ENCODE measurements at places on chromosomes 3 and 15.

GRCh38 chr3:46869440-46869839, 6.2 kb upstream of the MYL3 start:
- DNase-seq = no peak

DNA sequence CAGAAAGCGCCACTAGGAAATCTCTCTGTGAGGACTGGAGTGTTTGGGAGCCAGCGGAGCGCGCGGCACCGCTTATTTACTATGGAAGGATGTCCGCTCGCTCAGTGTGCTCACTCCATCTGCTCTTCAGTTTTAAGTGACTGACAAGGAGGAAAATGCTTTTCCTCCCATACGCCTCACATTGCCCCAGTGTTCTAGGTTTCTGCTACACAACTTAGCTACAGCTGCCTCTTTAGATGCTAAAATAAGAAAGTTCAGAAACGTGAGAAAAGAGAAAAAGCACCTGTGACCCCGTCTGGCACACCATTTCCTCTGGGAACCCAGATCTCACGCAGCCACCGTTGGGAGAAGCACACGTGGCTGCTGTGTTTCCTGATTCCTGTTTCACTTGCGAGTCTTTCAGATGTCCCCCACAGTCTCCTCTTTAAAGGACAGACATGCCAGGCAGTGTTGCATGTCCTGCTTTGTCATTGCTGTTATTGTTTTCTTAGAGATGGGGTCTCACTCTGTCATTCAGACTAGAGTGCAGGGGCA, 11.7 kb upstream of the MUSTN1 start:
- DNase-seq = no peak

DNA sequence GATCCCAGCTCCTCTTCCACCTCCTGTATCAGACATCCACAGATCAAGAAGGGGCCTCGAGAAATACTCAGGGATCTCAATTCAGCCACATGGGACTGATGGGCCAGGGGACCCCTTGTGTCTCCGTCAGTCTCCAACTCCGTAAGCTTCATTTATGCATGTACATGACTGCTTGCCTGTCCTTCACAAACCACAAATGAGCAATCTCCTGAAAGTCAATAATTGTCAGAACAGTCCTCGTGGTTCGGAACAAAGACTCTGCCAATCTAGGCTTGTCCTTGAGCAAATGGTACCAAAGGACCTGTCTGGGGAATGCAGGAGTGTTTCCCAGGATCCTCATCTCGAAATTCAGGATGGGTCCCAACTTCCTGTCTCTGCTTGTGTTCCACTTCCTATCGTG, 20.8 kb downstream of the SLC12A8 start:
- no peak for DNase-seq

GRCh38 chr15:52529341-52529924, 753 bp upstream of the MYO5A start:
- DNase-seq = peak; percentile 10

- DNase-seq = no peak
Measured at GRCh38 chr3:126293370-126294082, 63.7 kb downstream of the KLF15 start.

DNA sequence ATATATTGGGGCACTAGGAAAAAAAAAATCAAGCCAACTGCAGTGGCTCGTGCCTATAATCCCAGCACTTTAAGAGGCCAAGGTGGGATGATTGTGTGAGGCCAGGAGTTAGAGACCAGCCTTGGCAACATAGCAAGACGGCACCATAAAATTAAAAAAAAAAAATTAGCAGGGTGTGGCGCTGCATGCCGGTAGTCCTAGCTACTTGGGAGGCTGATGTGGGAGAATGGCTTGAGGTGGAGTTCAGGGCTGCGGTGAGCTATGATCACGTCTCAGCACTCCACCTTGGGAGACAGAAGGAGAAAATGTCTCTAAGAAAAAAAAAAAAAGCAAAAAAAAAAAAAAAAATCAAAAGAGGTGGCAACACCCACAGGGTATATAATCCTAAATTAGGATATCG, 49.6 kb downstream of the INO80 start:
- no peak for DNase-seq

- DNase-seq = no peak
Measured at GRCh38 chr3:166829896-166830295, 550.2 kb downstream of the ZBBX start.

GRCh38 chr3:127027061-127027735, 44.3 kb downstream of the PLXNA1 start:
- DNase-seq = no peak

DNA sequence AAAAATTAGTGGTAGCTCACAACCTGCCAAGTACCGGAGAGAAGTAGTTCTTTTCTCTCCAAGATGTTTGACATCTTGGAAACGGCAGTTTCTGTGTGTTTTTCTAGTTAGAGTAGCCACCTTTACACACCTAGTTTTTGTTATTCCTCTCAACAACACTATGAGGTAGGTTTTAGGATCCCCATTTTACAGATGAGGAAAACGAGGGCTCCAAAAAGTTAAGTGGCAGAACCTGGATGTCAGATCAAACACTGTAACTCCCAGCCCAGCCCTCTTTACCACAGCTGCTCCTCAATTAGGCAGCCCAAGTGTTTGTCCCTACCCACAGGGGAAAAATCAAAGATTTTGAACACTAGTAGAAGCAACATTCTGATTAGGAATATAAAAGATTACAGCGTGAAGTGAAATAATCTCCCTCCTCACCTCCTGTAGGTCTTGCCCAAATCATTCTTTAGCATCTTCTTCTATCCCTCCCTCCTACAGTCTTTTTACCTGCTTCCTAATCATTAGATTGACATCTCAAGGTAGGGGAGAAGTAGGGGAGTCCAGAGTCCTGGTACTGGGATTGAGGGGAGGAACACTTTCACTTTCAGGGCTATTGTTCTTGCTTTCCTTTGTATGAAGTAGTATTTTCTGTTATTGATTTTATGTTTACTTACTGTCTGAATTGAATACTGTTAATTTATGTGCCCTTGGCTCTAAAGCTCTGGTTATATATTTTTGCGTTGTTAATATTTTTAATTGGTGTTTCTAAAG, 142.6 kb downstream of the CMSS1 start:
- no peak for DNase-seq

- DNase-seq = no peak
Measured at GRCh38 chr15:25737218-25737643, 125.9 kb downstream of the ATP10A start.

- no peak for DNase-seq
Measured at GRCh38 chr3:12170207-12170606, 11.5 kb upstream of the TIMP4 start.

- no peak for DNase-seq
Measured at GRCh38 chr15:60800299-60801072, 321.5 kb upstream of the ICE2 start.

- no peak for DNase-seq
Measured at GRCh38 chr3:106008766-106009165, 140.0 kb upstream of the CBLB start.

- DNase-seq = no peak
Measured at GRCh38 chr3:74768010-74768409, 153.6 kb upstream of the CNTN3 start.

DNA sequence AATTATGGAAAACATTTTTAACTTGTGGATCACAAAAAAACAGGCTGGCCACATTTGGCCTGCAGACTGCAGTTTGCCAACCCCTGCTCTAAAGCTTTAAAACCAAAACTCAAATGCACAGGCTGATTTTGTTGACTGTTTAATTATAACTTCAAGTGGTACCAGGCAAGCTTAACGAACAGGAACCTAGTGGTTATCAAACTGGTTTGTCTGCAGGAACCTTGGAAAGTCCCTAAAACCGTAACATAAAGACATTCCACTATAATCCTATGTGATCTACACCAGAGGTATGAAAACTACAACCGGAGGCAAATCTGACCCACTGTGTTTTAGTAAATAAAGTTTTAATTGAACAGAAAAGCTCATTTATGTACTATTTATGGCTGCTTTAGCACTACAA, 52.4 kb downstream of the TBL1XR1 start:
- DNase-seq = no peak

DNA sequence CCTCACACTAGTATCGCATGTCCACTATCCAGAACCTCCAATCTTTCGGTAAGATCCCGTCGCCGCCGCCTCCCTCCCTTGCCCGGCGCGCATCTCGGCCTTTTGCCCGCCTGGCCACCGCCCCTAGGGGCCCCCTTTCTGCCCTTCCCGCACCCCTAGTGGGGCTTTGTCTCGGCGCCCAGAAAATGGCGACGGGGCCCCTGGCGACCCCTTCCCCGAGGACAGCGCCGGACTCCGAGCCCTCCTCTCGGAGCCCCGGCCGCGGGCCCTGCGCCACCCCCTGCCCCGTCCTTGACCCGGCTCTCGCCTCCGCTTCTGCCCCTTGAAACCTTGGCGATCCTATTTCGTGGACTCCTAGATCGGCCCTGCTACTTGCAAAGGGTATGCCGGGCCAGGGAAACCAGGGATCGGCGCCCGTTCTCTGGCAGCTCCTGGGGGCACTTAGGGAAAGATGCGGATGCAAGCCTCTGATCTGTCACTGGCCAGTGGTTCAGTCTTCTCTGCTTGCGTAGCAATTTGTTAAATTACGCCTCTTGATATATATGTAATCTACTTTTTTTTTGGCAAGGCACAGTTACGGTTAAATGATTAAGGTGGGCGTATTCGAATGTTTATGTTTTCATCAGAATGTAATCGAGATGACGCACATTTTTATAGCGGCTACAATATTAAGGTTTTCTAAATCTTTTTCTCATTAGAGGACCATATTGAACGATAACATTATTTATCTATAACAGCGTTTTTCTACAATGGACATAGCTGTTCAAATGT, 603 bp downstream of the EIF1B start:
- DNase-seq = peak; percentile 33

DNA sequence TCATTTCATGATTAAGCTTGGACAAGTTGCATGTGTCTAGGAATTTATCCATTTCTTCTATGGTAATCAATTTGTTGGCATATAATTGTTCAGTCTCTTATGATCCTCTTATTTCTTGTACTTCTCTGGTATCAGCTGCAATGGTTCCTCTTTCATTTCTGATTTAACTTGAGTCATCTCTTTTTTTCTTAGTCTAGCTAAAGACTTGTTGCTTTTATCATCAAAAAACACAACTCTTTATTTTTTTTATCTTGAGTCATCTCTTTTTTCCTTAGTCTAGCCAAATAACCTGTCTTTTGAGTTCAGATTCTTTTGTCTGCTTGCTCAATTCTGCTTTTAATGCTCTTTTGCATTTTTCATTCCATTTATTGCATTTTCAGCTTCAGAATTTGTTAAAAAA, 37.3 kb downstream of the UBE3A start:
- DNase-seq = no peak

DNA sequence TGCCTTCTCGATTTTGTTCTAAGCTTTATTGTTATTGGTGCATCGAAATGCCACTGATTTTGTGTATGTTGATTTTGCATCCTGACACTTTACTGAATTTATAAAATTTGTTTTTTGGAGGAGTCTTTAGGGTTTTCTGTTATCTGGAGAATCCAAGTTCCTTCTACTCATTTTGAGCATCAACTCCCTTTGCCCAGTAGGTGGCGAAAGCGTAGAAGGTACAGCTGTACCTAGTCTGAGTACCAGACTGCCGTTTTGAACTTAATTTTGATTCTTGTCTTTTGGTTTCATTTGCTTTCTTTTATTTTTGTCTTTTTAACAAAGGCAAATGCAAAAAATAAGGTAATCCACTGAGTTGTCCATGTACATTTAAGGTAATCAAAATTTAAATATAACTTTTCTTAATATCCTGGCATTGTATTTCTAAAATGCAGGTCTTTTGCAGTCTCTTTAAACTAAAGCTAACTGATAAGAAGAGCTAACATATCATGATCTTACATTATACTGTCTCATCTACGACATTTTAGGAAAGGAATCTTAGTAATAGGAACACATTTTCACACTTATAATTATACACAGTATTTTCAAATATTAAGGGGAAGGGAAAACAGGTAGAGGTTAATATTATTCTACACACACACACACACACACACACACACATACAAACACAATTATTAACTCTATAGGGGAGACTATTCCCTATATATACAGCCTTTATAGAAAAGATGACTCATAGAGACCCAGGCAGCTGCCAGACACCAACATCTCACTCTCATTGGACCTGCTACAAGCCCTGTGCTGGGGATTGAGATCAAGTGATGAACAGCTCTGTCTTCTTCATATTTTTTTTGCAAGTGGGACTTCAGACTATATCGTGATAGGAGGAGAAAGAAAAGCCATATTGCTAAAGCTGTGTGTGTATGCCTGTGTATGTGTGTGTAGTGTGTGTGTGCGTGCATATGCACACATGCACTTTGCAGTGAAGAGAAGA, 71.8 kb downstream of the SYNPR start:
- peak; percentile 58 for DNase-seq

DNA sequence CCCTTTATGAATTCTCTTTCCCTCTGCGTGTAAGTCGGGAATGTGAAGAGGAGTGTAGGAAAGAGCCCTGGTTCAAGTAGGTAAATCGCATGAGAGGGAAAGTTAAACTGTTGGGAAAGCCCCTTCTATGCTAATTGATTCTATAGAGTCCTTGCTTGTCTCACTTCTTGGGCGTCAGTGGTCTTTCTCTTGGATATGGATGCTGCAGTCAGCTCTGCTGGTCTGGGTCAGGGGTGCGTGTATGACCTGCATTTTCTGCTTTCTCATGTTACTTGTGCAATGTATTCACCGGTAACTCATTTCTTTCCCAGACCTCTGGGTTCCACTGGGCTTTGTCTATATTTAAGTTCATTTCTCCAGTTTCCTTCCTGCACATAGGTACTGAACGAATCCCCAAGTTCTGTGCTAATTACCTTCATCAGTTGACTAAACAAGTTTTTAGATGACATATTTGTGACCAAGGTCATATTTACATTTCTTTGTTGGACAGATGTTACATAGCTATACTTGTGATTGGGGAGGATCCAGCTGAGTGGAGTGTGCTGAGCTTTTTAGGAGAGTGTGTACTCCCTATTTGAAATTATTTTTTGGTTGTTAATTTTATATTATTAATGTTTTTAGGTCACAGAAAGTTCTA, 1.4 kb downstream of the SETD5 start:
- peak; percentile 35 for DNase-seq

DNA sequence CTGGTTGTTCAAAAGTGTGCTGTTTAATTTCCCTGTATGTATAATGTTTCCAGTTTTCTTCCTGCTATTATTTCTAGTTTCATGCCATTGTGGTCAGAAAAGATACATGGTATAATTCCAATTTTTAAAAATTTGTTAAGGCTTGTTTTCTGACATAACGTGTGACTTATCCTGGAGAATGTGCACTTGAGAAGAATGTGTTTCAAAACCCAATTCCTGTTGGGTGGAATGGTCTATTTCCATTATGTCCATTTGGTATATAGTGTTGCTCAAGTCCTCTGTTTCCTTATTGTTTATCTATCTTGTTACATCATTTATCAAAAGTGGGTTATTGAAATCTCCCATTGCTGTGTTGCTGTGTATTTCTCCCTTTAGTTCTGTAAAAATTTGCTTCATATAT, 215.4 kb downstream of the GREM1 start:
- no peak for DNase-seq

GRCh38 chr3:89434621-89435380, 327.4 kb downstream of the EPHA3 start:
- no peak for DNase-seq

- no peak for DNase-seq
Measured at GRCh38 chr15:96320703-96321638, 9.5 kb upstream of the NR2F2 start.

- DNase-seq = no peak
Measured at GRCh38 chr15:43931119-43931518, 104.3 kb downstream of the WDR76 start.

Measured in kidney capillary endothelial cell (primary cell).